PC-3 (cell line): ENCODE measurements at places on chromosomes 1 and 21. TPM values are rescaled to one million over a fixed set of nuclear protein-coding genes. Genes with fewer than 3 reads are reported as not detected.

Gene SPRR2G
- total RNA-seq: not detected in 2 replicates

- no peaks in the 10 kb centered on the region for H3K36me3 ChIP-seq
- no peaks in the 10 kb centered on the region for H3K27me3 ChIP-seq
- no peak for DNase-seq
- H3K4me1 ChIP-seq: peaks cover 11% of the 10 kb centered on the region
- no peak overlapping the region for H3K4me3 ChIP-seq
Measured at GRCh38 chr1:87916965-87917364, 588.3 kb downstream of the LMO4 start.

DNA sequence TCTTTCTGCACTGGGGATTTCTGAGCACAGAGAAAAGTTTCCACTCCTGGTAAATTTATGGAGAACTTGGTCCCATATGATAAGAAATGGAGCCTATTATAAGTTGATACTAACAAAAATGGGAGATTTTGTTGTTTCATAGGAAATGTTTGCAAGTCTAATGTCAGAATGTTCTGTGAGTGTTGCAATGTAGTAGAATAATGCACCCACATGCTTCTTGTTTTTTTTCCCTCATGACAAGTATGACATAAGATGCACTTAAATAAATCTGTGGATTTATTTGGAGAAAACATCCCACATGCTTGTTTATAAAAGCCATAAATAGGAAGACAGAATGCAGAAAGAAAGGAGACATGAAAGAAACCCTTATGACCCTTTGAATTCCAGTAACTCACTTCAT is 50.8 kb upstream of the KCNJ6 start:
- no peaks in the 10 kb centered on the region for H3K4me1 ChIP-seq
- no peak overlapping the region for H3K4me3 ChIP-seq
- DNase-seq: no peak
- peaks cover 14% of the 10 kb centered on the region; the same call in 1 of the 2 replicates for H3K27me3 ChIP-seq
- no peaks in the 10 kb centered on the region for H3K36me3 ChIP-seq

- no peak overlapping the region for H3K27ac ChIP-seq
- H3K4me3 ChIP-seq: no peak overlapping the region
Measured at GRCh38 chr1:217140041-217140901, 417.0 kb upstream of the ESRRG start.

Gene DNALI1
- total RNA-seq: not detected in 2 replicates

DNA sequence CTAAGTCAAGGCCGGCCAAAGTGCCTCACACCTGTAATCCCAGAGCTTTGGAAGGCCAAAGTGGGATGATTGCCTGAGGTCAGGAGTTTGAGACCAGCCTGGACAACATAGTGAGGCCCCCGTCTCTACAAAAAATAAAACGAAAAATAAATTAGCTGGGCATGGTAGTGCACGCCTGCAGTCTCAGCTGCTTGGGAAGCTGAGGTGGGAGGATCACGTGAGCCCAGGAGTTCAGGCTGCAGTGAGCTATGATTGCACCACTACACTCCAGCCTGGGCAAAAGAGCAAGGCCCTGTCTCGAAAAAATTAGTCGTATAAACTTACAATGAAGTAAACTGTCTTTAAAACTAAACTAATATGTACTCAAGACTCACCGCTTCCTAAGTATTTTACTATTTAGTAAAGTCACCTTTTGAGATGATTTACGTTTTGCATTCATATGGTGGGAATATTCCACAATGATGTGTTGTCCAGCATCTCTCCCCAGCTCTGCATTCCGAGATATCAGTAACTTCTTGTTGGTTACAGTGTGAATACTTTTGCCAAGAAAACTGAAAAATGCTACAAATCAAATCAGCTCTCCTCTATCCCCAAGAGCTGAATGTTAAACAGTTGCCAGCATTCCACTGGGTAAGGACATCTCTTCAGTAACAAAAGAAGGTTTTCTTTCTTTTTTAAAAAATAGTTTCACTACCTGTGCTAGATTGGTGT is 84.9 kb upstream of the C21orf91 start:
- no peaks in the 10 kb centered on the region for H3K36me3 ChIP-seq
- H3K4me1 ChIP-seq: peaks cover 6% of the 10 kb centered on the region
- DNase-seq: no peak
- no peak overlapping the region for H3K27ac ChIP-seq

Gene SPATA46
- total RNA-seq: not detected in 2 replicates

Gene FAM177B
- total RNA-seq: not detected in 2 replicates

Gene LYPD8
- not detected in 2 replicates for total RNA-seq

GRCh38 chr1:33738536-33738935 is 125.3 kb upstream of the HMGB4 start:
- no peak overlapping the region for H3K27ac ChIP-seq
- H3K4me1 ChIP-seq: no peaks in the 10 kb centered on the region
- no peak for DNase-seq
- H3K4me3 ChIP-seq: no peak overlapping the region

DNA sequence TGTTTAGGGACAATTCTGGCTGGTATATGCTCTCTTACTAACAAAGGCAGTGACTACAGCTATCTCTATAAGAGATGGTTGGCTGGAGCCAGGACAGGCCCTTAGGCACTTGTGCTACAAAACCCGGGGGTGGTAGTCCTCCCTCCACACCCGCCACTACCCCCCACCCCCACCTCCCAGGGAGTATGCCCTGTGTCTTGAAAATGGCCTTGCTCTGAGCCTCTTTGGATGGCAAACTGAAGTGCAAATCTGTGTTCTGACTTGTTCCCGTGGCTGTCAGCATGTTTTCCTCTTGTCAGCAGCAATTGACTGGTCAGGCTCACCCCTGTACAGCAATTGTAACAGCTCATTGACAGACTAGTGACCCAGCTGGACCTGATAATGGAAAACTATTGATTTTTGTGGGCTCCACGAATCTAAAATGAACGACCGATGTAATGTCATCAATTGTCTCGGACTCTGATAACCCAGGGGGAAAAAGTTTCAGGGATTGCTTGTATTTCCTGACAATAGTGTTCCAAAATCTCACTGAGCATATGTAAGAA is 139.4 kb upstream of the BARHL2 start:
- no peak overlapping the region for H3K27ac ChIP-seq
- H3K4me3 ChIP-seq: no peak overlapping the region
- no peaks in the 10 kb centered on the region for H3K36me3 ChIP-seq
- no peak for DNase-seq
- peaks cover 6% of the 10 kb centered on the region for H3K4me1 ChIP-seq

DNA sequence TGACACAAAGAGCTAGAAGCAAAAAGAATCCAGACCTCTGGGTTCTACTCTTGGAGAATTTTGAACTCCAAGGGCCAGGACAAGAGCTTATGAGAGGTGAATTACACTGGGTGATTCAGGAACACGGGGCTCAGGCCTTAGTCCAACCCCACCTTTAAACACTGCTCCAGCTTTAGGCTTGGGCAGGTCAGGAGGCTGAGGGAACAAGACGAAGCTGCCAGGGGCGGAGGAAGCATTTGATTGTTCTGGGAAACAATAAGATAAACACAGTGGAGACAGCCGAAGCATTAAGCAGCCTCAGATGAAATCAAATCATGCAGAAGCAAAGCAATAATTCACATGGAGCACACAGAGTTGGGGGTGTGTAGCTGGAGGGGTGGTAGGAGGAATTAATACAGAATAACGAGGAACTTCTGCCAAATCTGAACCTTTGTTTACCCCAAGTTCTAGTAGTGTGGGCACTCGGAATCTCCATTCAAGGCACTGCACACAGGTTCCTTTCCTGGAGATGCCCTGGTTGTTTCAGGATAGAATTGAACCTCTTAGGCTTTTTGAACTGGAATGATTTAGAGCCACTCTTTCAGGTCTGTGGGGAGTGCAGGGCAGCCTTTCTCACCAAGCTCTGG is 93.2 kb downstream of the PLXNA2 start:
- no peak for DNase-seq
- H3K4me1 ChIP-seq: 0 out of 2 replicates have a peak, but pooled peaks cover 5% of the 10 kb centered on the region
- H3K27me3 ChIP-seq: no peaks in the 10 kb centered on the region
- no peaks in the 10 kb centered on the region for H3K36me3 ChIP-seq
- no peak overlapping the region for H3K4me3 ChIP-seq

DNA sequence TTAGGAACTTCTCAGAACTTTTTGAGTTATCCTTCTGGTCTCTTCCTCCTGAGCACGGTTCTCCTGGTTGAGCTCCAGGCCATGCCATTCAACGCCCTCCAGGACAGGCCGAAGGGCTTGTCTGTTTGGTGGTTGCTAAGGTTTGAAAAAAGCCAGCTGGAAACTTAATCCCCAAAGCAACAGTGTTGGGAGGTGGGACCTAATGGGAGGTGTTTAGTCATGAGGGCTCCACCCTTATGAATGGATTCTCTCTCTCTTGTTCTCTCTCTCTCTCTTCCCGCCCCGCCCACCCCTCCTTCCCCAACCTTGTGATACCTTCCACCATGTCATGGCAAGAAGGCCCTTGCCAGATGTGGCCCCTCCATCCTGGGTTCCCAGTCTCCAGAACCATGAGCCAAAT is 829 bp downstream of the KCNE1 start:
- H3K27ac ChIP-seq: no peak overlapping the region
- H3K36me3 ChIP-seq: no peaks in the 10 kb centered on the region
- no peak overlapping the region for H3K4me3 ChIP-seq
- H3K27me3 ChIP-seq: no peaks in the 10 kb centered on the region

DNA sequence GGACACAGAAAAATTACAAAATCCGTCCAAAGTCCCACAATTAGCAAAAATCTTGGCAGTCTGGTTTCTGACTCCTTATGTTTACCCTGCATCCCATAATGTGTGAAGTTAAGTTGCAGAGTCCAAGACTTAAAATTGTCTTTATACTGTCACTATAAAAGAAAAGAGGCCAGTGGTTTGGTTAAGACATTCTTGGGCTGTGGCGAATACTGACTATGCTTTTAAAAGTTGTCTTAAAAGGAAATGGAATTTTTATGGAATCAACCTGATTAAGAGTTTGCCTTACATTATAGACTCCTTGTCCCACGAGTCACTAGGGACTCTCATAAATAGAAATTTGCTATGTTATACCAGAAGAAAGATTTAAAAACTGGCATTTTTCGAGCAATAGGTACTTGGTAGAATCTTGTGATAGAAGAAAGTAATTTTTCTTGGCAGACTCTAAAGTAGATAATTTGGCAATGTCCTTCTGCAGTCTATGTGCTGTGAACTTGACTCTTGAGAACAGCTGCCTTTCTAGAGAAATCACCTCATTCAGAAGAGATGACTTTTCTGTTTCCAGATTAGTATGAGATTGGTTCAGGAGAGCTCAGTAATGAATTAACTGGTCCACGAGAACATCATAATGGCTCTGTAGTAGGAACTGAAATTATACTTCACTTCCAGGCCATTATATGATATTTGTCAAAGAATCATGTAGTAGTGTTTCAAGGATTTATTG is 31.8 kb downstream of the NTNG1 start:
- H3K27me3 ChIP-seq: no peaks in the 10 kb centered on the region
- no peaks in the 10 kb centered on the region for H3K36me3 ChIP-seq
- H3K27ac ChIP-seq: no peak overlapping the region
- no peak for DNase-seq
- 0 out of 2 replicates have a peak, but pooled peaks cover 7% of the 10 kb centered on the region for H3K4me1 ChIP-seq

GRCh38 chr1:207058252-207058651 is 5.2 kb downstream of the PFKFB2 start:
- DNase-seq: no peak
- H3K27me3 ChIP-seq: no peaks in the 10 kb centered on the region
- no peak overlapping the region for H3K4me3 ChIP-seq
- H3K27ac ChIP-seq: no peak overlapping the region

Gene SYDE2
- total RNA-seq: 4.4 and 6.8 TPM in 2 replicates

Gene JMJD4
- 80.5 and 87.8 TPM in 2 replicates for total RNA-seq

Gene RGS7
- total RNA-seq: 0.15 and 0.29 TPM in 2 replicates

Gene ADAMTS5
- not detected in 2 replicates for total RNA-seq

DNA sequence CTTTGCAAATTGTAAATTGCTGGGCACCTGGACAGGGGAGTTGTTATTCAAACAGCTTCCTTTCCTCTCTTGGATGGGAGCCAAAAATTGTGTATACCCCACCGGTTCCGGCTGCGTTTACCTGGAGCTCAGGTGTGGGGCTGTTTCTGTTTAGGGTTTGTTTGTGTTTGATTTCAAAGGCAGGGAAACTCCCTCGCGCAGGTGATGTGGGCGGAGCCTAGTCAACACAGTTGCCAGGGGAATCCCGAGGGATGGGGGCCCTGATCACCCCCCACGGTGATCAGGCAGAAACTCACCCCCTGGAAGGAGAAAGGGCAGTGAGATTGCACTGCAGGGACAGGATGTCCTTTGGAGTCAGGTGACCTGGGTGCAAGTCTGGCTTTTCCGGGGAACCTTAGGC is 28.3 kb downstream of the CDCP2 start:
- no peak for DNase-seq
- no peak overlapping the region for H3K4me3 ChIP-seq
- H3K27ac ChIP-seq: no peak overlapping the region
